ENCODE measurements at places on chromosomes 16 and 17.

GRCh38 chr17:15462976-15463772 is 4.2 kb downstream of the CDRT4 start:
- DNase-seq: peak; percentile 24

- no peak for DNase-seq
Measured at GRCh38 chr16:7321661-7322060, 11.0 kb upstream of the RBFOX1 start.

DNA sequence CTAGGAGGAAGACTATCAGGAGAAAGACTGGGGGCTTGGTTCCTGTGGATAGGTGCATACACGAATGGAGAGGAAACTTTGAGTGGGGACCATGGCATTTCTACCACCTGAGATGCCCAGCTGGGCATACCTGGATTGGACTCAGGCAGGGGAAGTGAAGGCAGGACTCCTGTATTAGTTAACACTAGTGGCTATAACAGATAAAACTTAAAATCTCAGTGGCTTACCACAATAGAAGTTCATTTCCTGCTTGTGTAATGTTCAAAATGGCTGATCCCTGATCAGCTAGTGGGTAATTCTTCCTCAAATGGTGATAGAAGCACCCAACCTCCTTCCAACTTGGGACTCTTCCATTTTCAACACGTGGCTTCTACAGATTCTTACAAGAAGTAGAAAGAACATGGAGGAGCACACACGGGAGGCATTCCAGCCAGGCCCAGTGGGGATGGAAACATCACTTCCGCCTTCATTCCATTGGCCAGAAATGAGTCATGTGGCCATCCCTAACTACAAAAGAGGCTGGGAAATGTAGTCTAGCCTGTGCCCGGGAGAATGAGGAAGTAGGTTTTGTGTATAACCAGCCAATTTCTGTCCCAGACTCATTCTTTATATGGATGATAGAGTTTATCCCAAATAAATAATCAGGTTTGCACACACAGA is 112.1 kb downstream of the UTP18 start:
- DNase-seq: no peak

DNA sequence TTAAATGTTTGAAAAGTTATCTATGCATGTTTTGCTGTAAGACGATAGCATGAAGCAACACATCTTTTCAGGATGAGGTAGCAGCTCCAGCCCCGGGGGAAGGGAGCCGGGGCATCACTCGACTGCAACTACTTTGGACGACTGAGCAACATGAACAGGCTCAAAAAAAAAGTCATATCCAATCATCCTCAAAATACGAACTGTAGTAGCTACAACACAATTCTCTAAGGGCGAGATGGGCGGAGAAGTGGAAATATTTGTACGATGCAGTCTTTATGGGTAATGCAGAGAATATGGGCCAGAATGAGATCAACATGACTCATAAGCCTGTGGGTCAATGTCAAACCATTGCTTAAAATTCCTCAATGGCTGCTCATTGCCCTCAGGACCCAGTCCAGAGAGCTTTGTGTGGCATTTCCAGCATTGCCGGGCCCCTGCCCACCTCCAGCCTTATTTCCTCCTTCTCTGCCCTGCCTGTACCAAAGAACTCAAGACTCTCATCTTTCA is 17.7 kb upstream of the SMURF2 start:
- DNase-seq: no peak

DNA sequence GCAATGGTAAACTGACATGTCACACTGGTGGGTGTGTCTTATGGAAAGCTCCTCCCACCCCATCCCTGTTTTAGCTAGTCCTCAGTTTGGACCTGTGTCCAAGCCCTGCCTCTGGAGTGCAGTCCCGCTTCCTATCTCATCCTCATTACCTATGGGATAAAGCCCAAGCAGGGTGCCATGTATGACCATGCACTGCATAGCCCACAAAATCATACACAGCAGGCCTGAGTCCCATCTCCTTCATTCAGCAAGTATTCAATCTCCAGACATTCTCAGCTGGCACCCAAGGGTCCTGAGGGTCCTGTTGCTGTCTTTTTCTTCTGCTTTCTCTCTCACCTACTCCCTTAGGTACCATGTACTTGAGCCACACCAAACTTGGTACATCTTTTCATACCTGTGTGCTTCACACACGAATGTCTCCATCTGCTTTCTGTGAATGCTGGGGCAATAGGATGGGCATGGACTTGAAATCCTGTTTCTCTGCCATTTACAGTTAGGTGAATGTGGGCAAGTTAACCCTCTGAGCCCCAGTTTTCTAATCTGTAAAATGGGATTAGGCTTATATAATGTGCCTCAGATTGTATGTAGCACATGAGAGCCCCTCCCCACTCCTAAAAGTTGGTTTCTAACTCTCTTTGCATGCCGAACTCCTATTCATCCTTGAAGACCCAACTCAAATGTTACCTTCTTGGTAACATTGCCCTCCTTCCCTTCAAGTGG is 28.5 kb downstream of the TNS4 start:
- no peak for DNase-seq
